ENCODE measurements at places on chromosomes 1 and 21. TPM values are rescaled to one million over a fixed set of nuclear protein-coding genes. Genes with fewer than 3 reads are reported as not detected.
A peak's percentile ranks its signal among the peaks of the same experiment; 100 is the strongest.

DNA sequence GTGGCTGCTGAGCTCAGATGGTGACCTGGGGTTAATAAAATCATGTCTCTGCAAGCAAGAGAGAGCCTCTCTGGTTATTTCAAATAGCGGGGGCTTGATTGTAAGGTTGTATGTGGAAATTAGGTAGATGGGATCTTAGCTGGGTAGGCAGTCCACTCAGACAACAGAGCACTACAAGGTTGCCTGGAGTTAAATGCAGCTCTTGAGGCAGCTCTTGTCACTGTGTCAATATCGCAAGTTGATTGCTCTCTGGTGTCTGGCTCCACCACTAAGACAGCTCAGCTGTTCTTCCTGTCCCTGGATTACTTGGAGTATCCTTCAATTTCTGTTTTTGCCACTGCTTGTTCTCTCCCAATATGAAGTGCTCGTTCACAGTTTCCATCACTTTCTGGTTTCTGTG is 93.8 kb downstream of the C21orf91 start:
- no peak for DNase-seq

DNA sequence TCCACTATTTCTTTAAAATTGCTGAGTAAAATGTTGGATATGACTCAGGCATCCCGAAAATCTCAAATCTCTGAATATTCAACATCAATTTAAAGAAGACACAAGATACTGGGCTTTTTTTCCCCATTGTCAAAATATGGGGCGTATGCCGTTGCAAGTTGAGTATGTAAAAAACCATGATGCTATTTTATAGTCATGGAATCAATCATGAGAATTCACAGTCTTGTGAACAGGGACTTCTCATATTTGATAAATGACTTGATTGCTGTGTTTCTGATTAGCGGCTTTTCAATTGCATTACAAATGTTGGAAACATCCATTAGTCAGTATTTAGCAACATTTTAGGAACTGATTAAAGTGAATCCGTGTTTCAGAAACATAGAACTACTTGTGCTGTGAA is 45.3 kb downstream of the SETD4 start:
- no peak for DNase-seq

KPRP gene
- not detected for total RNA-seq

- no peak for DNase-seq
These were observed 126.4 kb downstream of the TTLL7 start for GRCh38 chr1:83872515-83872914.

DNA sequence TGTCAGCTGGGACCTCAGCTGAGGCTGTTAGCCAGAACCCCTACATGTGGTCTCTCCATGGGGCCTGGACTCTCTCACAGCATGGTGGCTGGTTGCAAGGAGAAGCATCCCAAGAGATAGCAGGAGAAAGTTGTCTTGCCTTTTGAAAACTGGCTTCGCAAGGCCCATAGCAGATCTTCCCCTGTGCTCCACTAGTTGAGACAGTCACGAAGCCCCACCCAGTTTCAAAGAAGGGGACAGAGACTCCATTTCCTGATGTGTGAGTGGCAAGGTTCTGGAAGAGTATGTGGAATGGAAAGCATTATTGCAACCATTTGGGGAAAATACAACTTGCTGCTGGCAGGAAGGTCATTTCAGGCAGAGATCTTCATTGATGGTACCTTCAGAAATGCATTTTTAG is 7.5 kb upstream of the CSRP1 start:
- no peak for DNase-seq

- no peak for DNase-seq
These were observed 4.1 kb upstream of the FAM110D start for GRCh38 chr1:26154750-26155149.

GRCh38 chr21:38487901-38488639 is 10.2 kb downstream of the ERG start:
- DNase-seq, result no peak

DNA sequence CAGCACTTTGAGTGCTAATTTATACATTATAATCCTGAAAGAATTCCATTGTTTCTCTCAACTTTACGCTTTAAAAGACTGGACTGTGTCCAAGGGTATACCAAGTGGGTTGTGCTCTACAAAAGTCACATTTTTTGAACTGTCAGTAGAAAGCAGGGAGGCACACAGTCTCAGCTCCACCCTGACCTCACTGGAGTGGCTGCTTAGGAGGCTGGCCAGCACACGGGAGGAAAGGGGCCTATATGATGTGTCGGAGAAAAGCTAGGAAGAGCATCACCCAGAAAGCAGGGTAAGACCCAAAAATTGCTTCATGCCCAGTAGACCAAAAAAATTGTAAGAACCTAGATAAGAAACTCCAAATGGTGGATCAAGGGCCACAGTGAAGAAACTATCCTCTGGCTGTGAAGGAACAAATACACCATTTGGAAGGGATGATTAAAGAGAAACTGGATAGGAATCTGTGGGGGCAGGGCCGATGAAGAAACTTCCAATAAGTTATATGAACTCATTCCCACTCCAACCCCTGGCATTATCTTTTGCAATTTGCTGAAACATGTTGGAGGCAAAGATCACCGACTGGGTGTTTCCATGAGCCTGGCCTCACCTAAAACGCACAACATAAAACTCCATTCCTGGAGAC is 1.9 kb downstream of the S100A10 start:
- DNase-seq, result no peak

DNA sequence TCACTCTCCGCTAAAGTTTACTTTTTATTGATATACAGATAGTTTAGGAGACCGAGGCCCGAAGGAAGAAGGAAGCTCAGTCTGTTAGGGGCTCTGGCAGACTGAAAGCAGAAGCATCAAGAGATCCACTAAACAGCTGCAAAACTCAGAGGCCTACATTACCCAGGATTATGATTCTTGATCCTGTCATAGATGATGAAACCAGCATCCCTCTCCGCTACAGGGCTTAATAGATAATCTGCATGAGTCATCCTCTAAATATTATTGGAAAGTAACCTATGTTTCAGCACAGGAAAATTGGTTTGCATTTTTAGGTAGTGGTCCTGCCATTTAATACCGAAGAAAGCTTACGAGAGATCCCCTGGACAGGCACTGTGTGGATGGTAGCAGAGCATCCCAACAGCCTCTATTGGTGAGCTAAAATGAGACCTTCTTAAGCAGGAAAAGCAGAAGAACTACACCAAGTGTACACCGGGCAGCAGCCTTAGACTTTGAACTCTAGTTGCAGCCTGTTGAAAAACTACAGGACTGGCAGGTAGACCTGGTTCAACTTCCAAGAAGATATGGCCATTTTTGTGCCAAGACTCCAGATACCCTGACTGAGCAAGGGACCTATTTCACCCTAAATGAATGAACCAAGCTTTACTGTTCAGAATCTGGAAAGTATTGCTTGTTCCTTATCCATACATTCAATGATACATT is 6.8 kb downstream of the CASQ2 start:
- DNase-seq, result no peak

GRCh38 chr1:226702318-226702956 is 36.6 kb downstream of the ITPKB start:
- DNase-seq, result peak; percentile 58

DNA sequence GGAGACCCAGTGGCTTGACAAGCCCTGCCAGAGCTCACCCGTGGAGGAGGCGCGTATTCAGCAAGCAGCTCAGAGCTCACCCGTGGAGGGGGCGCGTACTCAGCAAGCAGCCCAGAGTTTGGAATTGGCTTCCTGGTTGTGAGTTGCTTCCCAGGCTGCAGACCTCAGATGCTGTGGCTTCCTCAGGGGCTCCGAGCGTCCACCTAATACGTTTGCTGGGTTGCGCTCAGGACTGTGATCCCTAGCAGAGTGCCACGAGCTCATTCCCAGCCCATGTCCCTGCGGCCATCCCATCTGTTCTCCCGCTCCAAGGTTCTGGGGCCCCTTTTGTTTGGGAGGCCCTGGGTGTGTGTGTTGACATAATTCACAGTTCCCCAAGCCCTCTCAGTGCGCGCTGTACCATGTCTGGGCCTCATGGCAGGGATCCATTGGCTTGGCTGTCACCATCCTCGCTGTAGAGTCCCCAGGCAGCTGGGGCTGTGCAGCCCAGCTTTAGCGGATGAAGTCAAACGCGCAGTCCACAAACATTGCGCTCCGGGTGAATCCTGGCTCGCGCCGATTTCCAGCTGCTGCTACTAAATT is 3.6 kb downstream of the AJAP1 start:
- no peak for DNase-seq

GRCh38 chr1:169081503-169082123 is 24.9 kb upstream of the ATP1B1 start:
- no peak for DNase-seq

- no peak for DNase-seq
These were observed 8.5 kb downstream of the SERINC2 start for GRCh38 chr1:31421371-31422040.

Data from posterior vena cava (tissue), 2 donors.